CD4-positive, CD25-positive, alpha-beta regulatory T cell (primary cell): ENCODE measurements at places on chromosomes 7 and 10. TPM values are rescaled to one million over a fixed set of nuclear protein-coding genes. Genes with fewer than 3 reads are reported as not detected.

DNA sequence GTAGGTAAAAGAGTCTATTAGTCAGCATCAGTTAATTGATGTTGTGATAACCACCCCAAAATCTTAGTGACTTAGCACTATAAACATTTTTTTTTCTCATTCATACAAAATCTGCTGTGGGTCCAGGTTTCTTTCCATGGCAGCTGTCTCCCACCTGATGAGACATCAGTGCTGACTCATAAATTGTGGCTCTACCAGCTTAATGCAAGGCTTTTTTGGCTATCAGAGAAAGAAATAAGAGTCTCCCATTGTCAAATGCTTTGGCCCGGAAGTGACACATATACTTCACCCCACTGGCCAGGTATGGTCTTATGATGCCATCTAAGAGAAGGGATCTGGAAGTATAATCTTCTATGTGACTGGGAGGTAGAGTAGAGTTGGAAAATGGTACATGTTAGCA is 14.5 kb downstream of the DNAJB9 start:
- DNase-seq: no peak

GRCh38 chr7:99155211-99155610 is 11.3 kb upstream of the SMURF1 start:
- DNase-seq: no peak

DNA sequence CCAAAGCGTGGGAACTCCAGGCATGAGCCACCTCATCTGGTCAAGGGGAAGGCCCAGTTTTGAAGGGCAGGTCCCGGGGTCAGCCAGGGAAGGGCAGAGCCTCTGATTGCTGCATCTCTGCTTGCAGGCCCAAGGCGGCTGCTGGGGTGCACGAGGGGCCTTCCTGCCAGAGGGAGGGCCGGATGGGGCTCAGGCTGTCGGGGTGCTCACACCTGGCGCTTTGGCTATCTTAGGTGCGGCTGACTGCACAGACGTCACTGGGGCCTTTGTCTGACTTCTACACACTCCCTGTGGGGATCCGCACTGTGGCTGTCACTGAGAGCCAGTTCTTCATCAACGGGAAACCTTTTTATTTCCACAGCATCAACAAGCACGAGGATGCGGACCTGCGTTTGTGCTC is 68.7 kb downstream of the ZNF727 start:
- no peak for DNase-seq

GRCh38 chr10:75956624-75957023 is 525.2 kb downstream of the LRMDA start:
- no peak for DNase-seq

The C10orf67 gene
- total RNA-seq: 0.49 TPM

DNA sequence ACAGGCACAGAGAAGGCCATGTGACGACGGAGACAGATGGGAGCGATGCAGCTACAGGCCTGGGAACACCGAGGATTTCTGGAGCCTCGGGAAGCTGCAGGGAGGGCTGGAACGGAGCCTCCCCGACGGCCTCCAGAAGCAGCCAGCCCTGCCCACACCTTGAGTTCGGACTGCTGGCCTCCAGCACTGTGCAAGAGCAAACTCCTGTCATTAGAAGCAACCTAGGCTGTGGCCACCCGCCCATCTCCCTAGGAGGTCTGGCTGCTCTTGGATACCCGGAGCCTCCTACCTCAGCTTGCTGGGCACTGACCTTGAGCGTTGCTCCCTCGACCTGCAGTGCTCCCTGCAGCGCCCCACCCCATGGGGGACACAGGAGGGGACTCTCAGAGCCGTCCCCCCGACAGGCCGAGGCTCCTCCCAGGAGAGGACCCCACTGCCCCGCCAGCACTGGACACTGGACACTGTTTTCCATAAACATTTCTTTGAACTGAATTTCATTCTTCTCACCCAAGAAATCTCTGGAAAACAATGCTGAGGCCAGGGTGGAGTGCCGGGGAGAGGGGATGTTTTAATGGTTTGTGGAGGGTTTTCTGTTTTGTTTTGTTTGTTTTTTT is 22.5 kb upstream of the TNRC18 start:
- no peak for DNase-seq

- DNase-seq: no peak
These were observed 33.6 kb upstream of the VSIR start for GRCh38 chr10:71806704-71807556.

The OR6V1 gene
- total RNA-seq: not detected

GRCh38 chr10:123213192-123213591 is 59.0 kb downstream of the BUB3 start:
- no peak for DNase-seq
